ENCODE measurements at places on chromosomes 13 and 19.

DNA sequence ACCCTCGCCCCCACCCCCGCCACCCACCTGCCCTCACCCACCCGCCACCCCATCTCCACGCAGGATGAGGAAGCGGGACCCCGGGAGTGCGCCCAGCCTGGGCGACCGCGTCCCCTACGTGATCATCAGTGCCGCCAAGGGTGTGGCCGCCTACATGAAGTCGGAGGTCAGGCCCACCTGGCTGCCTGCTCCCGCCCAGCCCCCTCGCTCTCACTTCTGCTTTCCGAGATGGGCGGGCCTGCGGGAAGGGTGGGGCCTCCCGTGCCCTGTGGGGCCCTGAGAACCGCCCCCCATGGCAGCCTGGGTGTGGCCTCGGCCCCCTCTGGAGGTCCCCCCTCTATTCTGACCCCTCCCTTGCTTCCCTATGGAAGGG lies 3.1 kb upstream of the SPIB start:
- DNase-seq = peak; percentile 13

- DNase-seq = peak; percentile 60
These were observed 767 bp upstream of the GPR18 start for GRCh38 chr13:99258946-99259345.

DNA sequence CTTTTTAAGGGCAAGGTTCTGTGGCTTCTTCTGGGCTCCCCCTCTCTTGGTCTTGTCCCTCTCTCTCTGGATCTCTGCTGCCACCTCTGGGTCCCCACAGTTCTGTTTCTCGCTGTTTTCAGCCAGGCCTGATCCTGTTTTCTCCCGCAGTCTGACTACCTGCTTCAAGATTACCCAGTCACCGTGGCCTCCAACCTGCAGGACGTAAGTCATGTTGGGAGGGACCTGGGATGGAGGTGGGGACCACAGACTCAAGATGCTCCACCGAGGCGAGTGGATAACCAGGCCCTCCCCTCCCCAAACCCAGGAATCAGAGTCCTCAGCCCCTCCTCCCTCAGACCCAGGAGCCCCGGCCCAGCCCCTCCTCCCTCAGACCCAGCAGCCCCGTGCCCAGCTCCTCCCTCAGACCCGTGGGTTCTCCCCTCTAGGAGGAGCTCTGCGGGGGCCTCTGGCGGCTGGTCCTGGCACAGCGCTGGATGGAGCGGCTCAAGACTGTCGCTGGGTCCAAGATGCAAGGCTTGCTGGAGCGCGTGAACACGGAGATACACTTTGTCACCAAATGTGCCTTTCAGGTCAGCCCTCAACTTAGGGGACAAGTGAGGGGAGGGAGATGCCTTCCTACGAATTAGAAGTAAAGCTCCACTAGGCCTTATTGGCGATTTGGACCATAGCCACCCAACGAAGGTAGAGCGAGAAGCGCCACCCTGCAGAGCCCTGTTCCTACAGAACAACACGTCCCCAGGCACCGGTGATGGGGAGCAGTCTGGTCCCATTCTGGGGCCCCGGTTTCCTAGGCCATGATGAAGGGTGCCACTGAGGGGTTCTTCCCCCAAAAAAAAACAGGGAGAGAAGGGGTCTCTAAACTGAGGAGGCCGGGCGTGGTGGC lies 2.2 kb downstream of the FLT3LG start:
- DNase-seq = peak; percentile 70

- DNase-seq = no peak
These were observed 255.4 kb downstream of the NDFIP2 start for GRCh38 chr13:79736356-79736755.

- DNase-seq = no peak
These were observed 4.3 kb upstream of the CEACAM19 start for GRCh38 chr19:44666852-44667556.

DNA sequence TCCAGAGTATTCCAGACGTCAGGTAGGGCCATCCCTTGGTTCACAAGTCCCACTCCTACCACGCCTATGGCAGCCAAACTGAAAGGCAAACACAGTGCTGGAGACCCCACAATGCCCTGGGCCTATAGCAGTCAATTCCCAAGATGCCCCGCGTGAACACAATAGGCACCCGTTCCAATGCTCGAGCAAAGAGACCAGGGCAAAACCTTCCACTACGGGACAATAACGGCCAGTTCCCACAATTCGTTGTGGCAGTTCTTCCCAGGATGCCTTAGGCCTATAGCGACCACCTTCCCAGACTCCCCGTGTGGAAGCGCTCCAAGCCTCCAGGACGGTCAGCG lies 538 bp downstream of the ZNF428 start:
- DNase-seq = peak; percentile 30

GRCh38 chr19:27885359-27885758 lies 1327.6 kb downstream of the UQCRFS1 start:
- DNase-seq = no peak

GRCh38 chr13:41613984-41614661 lies 156.8 kb downstream of the RGCC start:
- no peak for DNase-seq

GRCh38 chr13:50955798-50956197 lies 46.2 kb downstream of the RNASEH2B start:
- no peak for DNase-seq

DNA sequence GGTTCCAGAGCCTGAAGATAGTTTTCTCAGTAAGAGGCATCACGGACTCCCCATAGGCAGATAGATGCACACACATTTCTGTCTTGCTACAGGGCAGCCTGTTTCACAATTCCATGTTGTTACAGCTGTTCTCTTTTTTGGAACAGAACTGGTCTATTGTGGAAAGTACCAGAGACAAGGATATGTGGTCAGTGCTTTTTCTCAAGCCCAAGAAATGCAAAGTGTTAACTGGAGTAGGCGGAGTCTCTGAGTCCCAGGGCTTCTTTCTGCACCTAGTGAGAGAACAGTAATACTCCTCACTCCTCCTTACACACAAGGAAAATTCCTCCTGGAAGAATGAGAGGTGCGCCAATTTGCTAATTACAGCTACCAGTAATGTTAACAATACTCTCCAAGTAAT lies 141.6 kb upstream of the ARGLU1 start:
- DNase-seq = no peak

- no peak for DNase-seq
These were observed 25.5 kb upstream of the ATP12A start for GRCh38 chr13:24654741-24655140.

Data from CD4-positive, alpha-beta T cell treated with Interleukin-4 for 4 hours (primary cell).